ENCODE measurements at places on chromosomes 12 and 14. TPM values are rescaled to one million over a fixed set of nuclear protein-coding genes. Genes with fewer than 3 reads are reported as not detected.

A2M gene
- not detected for total RNA-seq

PROX2 gene
- 0.05 TPM for total RNA-seq

FLVCR2 gene
- 3.2 TPM for total RNA-seq

PARPBP gene
- 27.4 TPM for total RNA-seq

BCL11B gene
- total RNA-seq, result 34.9 TPM

MUCL1 gene
- total RNA-seq, result not detected

KRT72 gene
- not detected for total RNA-seq

GAS2L3 gene
- 3.4 TPM for total RNA-seq

NELL2 gene
- total RNA-seq, result 10.2 TPM

ZC2HC1C gene
- 1.5 TPM for total RNA-seq

TDRD9 gene
- 0.23 TPM for total RNA-seq

TMEM179 gene
- total RNA-seq, result 0.30 TPM

REM2 gene
- total RNA-seq, result 0.28 TPM

CNPY2 gene
- 165 TPM for total RNA-seq

VWF gene
- total RNA-seq, result not detected

RNF212B gene
- total RNA-seq, result not detected
